ENCODE measurements at places on chromosomes 2 and 18.

DNA sequence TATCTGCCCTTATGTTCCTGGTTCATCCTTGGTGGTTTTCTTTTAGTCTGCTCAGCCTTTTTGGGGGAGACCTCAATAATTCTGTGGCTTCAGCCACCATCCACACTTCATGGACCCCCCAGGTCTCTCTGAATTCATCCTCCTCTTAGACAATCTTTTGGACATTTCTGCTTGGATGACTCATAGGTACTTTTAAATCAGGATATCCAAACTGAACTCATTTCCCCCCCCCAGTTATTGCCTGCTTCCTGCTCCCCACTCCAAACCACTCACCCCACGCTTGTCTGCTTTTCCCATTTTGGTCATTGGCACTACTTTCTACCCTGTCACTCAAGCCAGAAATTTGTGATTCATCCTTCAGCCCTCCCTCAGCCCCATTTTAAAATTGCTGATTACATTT lies 78.5 kb downstream of the TANC1 start:
- no peak for DNase-seq

DNA sequence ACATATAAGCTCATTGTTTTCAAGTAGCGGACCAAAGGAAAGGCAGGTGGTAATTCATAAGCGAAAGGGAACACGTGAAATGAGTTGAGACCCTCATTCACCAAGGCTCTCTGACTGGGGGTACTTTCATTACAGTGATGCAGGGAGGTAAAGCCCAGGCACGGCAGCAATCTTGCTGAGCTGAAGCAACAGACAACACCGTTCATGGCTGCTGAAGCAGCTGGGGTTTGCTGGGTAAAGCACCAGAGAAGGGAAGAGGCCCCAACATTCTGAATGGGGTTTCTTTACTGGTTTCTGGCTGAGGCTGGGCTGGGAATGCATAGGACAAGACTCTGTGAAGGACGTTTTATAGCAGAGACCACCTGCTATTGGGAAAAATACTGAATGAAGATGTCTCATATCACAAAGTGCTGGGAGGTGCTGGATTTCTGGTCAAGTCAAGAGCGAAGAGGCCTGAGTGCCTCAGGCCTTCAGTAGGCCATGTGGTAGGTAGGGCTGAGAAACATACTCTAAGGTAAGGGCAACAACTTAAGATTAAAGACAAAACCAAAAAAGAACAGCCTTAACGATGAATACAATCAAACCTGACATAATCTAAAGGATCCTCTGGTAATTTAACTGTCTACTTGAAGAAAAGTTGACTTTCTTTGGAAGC lies 324.7 kb upstream of the PIK3C3 start:
- DNase-seq = no peak

GRCh38 chr18:58578321-58578720 lies 50.6 kb downstream of the ALPK2 start:
- DNase-seq = no peak

GRCh38 chr2:69490486-69490885 lies 53.3 kb upstream of the NFU1 start:
- peak; percentile 49 for DNase-seq

DNA sequence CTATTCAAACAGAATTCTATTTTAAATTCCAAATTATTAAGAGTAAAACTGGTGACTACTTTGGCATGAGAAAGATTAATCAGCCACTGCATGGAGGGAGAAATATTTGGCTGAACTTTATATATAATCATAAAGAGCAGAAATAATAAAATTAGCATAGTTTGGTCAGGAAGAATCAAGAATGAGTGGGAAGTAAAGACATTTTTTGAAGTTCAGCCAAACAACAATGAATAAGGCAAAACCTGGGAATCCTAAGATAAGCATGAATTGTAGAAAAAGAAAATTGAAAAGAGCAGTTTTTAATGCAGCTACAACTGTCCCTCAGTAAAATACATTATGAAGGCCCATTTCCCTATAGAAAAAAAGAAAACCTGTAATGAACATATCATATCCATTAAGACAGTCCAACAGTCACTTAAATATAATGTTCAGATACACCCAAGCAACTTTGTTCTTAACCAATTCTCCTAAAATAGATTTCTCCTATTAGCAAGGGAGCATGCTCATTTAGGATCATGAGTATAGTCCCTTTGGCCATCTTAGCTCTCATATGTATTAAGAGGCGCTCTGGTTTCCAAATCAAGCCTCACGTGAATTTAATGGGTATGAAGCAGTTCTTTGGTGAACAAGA lies 6.5 kb downstream of the TMEM17 start:
- DNase-seq = no peak

- DNase-seq = no peak
These were observed 1022.9 kb upstream of the NRXN1 start for GRCh38 chr2:52054824-52055223.

- no peak for DNase-seq
These were observed 2.8 kb upstream of the LBX2 start for GRCh38 chr2:74502147-74502719.

DNA sequence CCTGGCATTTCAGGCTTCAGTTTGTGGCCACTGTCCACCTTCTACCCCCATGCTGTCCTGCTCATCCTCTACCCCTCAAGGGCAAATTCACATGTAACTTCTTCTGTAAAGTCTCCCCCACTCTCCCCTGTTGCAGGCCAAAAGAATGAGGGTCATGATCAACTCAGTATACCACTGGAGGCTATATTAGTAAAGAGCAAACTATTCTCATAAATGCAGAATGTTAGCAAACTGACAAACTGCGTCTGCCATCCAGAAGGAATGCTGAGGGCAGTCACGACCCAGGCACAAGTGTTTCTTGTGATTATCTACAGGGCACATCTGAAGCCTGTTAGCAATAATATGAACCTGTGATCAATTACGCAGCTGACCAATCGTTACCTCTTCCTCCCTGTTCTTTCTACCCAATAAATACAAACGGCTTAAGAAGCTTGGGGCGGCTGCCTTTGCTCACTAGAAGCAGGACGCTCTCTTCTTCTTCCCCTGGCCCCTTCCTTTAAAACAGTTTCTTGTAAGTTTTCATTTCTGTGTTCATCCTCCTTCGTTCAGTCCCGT lies 58.3 kb downstream of the SEPTIN10 start:
- DNase-seq = no peak

GRCh38 chr2:99397266-99397920 lies 60.2 kb downstream of the EIF5B start:
- no peak for DNase-seq

- no peak for DNase-seq
These were observed 52.2 kb downstream of the NCOA1 start for GRCh38 chr2:24543252-24543651.

DNA sequence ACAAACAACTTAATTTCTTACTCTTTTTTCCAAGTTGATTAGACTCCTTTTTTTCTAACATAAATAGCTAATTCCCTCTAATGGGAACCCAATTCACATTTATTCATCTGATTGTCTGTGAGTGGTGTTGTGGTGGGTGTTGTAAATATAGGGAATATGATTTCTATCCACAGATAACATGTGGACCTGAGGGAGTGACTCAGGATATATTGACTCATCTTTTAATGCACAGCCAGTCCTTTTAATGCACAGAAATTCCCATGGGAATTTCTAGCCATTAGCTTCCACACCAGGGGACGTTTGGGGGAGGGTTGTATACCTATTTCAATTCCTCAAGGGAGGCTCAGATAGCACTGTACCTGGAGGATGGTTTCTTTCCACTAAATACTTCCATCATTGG lies 1339.6 kb upstream of the LRRTM1 start:
- DNase-seq = no peak

GRCh38 chr2:148586522-148587128 lies 57.9 kb upstream of the EPC2 start:
- DNase-seq = no peak

GRCh38 chr2:171254666-171255065 lies 94.0 kb upstream of the TLK1 start:
- DNase-seq = no peak

DNA sequence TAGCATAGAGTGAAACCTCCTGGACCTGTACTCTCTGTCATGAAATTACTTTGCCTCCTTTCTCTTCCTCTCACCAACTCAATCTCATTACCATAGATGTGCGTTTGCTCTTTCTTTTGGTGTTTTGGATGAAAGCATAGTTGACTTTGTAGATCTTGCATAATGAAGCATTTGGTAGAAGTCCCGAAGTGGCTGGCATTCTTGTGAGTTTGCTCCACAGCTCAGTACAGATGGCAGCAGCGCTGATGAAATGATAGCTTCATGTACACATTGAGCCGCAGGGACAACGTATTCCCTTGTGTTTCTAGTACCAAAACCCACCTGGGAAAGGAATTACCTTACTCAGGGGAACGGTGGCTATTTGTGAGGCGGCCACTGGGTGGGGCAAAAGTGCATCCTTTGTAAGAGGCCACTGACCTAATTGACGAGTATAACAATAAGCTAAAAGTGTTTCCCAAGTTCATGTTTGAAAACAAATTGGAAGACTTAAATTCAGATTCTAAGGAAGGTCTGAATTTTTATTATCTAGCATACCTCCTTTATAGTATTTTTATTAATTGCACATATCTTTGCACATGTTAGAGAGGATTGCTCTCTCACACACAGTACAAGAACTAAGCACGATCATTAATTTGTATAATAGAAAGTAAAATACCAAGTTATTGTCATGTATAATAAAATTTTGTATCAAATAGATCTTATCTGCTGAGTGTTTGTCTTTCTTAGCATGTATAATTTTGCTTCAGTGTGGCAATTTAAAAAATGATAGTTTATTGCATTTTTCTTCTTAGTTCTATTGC lies 25.4 kb upstream of the CDH7 start:
- no peak for DNase-seq

- DNase-seq = no peak
These were observed 88.9 kb upstream of the NRXN1 start for GRCh38 chr2:51120754-51121280.

- no peak for DNase-seq
These were observed 289.3 kb upstream of the TANK start for GRCh38 chr2:160870729-160871465.

GRCh38 chr2:204898928-204899640 lies 353.8 kb downstream of the PARD3B start:
- no peak for DNase-seq

DNA sequence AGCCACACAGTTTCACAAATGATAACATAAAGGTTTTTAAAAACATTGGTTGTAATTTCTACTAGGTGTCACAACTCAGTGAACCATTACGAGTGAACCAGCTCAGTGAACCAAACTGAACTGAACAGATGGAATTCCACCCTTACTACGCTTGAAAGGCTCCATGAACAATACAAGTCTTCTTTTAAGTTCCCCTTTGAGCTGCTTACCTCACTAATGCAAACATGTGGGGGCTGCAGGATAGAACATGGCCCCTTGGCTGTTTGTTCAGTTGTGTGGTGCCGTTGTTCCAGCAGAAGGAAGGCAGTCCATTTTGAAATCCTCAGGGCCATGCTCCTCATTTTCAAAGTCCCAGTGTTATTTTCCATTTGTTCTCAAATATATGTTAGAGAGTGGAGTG lies 30.7 kb upstream of the KLHL14 start:
- no peak for DNase-seq

DNA sequence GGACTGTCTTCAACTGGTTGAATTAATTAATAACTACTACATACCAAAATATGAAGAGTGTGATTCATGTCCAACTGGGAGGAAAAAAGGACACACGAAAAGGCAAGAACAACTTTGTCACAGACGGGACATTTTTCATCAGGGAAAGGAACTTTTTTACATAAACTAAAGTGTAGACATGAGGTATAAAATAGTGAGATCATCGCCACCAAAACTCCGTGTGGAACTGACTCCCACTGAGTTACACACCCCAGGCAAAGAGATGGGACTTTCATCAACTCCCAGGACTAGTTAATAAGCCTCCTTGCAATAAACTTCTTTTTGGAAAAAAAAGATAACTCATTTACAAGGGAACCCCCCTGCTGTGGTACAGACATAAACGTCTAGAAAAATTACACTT lies 12.9 kb upstream of the NMI start:
- DNase-seq = no peak

DNA sequence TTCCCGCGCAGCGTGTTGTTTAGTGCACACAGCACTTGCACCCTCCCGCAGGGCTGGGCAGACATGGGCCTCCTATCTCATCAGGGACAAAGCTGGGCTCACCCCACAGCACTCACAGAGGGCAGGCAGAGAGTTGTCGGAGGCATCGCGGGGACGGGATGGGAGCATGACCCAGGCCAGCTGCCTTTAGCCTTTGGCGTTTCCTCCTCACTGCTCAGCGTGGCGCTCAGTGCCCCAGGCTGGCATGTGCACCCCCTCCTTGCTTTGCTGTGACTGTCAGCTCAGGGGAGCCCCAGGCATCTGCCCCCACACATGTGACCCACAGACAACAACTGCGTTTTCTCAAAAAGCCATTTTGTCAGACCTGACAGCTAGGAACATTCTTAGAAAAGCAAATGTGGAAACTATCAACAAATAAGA lies 101.1 kb downstream of the RNF144A start:
- no peak for DNase-seq

DNA sequence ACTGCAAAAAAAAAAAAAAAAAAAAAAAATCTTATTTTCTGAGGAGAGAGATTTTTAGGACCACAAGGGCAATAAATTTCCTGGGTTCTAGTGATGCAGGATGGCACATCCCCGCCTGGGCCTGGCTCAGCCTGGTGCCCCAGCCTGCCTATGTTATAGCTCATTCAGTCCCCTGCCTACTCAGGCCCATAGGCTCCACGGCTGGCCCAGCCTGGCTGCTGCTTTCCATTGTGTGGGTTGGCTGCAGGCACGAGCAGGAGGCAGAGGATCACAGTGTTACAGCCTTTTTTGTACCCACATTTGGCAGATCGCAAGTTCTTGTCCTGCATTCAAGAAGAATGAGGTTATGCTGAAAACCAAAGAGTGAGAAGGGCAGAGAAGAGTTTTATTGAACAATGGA lies 2.8 kb upstream of the SULT6B1 start:
- DNase-seq = no peak

DNA sequence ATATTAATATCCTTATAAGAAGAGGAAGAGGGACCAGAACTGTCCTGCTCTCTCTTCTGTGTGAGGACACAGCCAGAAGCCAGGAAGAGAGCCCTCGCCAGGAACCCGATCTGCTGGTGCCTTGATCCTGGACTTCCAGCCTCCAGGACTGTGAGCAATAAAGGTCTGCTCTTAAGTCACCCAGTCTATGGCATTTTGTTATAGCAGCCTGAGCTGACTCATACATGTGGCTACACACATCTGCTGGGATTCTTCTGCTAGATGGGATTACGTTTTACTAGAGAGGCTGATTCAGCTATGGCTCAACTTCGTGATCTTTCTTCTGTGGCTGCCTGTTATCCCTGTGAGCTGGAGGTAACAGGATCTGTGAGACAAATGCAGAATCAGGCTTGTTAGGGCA lies 29.6 kb downstream of the ARL4C start:
- no peak for DNase-seq

GRCh38 chr2:136305517-136306192 lies 187.7 kb upstream of the CXCR4 start:
- DNase-seq = peak; percentile 81

DNA sequence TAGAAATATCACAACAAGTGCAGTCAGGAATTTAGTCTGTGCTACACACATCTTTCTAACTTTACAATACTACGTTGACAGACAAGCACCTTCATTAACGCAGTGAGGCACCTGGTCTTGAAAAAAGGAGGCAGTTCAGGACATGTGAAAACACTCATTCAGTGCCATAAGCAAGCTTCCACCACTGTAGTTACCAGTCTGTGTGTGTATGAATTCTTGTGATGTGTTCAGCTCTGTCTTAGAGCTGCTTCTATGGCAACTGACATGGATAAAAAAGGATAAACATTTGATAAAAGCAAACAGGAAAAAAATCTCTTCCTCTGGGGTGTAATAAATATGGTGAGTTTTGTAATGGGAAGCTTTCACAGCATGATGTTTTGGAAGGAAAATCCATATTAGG lies 623.8 kb upstream of the NXPH2 start:
- no peak for DNase-seq

Measured in stimulated activated CD4-positive, alpha-beta T cell treated with anti-CD3 and anti-CD28 coated beads, Interleukin-15, amount 100 ng/mL, for 24 hours (primary cell).